GM19239 (cell line): ENCODE measurements at places on chromosomes 11 and 22.

- DNase-seq, result no peak
Observed at GRCh38 chr11:46808799-46809431, 37.2 kb downstream of the CKAP5 start.

GRCh38 chr22:28893810-28894209 is 10.4 kb downstream of the ZNRF3 start:
- no peak for DNase-seq

DNA sequence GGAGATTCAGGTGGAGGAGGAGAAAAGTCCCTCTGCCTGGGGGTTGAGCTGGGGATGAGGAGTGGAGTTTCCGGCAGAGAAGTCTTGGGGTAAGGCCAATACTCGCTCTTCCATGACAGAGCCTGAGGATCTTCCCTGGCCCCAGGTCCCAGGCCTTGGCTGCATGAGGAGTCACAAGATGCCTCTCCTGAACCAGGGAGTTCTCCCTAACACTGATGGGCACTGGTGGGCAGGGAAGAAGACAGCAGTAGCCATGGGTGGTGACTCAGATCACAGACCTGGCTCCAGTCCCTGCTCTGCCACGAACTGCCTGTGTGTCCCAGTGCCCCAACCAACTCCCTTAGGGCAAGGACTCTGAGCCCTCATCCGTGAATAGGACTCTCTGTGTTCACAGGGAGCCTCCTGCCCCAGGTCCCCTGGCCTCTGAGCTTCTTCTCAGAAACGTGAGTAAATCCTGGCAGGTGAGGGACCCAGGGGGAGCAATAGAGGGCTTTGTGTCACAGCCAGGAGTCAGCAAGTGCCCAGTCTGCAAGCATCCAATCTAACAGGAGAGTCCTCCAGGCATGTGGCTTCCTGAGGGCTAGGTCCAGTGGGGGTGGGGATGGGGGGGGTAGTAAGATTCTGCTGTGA is 45.5 kb upstream of the FTH1 start:
- DNase-seq, result no peak

DNA sequence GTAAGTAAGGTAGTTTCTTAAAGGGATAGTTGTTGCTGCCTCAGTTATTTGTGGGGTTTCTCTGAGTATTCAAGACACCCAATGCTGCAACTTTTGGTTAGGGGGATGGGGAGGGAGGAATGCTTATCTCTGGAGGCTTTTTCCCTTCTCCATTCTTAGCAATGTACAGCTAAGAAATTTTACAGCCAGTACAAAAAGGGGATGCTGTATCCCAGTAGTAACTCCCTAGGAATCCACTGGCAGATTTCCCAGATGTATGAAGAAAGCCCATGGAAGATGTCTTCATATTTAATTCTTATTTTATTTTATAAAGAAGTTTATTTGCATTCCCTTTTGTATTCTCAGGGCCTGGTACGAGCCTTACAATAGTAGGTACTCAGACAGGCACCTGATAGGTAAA is 154.8 kb downstream of the ENTHD1 start:
- no peak for DNase-seq

GRCh38 chr11:123212406-123212805 is 17.4 kb upstream of the CLMP start:
- DNase-seq, result no peak

DNA sequence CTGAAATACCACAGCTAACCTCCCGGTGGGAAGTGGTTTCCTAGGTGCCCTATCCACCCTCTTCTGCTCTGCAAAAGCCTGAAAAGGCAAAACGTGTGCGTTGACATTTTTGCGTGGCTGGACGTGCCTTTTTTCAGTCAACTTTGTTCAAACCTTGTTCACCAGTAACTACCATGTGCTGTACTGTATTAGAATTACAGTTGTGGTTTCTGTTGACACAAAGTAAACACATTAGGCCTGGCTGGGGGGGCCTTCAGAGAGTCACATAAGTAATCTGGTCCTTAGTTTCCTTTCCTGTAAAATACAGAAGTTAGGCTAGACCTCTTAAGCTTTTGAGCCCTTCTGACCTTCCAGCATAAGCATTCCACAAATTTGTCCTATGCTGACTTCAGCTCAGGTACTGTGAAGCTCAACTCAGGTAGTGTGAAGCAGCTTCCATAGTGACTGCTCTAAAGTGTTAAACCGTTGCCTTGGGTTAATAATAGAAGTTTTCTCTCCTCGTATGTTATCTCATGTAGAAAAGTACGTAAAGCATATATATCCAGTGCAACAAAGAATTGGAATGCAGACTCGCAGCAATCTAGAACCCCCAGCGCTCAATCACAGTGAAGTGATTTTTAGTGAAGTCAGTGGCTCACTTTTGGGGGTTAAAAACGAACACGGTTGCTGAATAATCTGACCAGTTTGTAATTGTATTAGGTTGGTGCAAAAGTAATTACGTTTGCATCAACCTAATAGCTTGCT is 1.8 kb downstream of the EWSR1 start:
- no peak for DNase-seq

- no peak for DNase-seq
Observed at GRCh38 chr11:27293515-27294417, 69.2 kb downstream of the CCDC34 start.

GRCh38 chr22:38631724-38632123 is 24.5 kb downstream of the FAM227A start:
- DNase-seq, result no peak

DNA sequence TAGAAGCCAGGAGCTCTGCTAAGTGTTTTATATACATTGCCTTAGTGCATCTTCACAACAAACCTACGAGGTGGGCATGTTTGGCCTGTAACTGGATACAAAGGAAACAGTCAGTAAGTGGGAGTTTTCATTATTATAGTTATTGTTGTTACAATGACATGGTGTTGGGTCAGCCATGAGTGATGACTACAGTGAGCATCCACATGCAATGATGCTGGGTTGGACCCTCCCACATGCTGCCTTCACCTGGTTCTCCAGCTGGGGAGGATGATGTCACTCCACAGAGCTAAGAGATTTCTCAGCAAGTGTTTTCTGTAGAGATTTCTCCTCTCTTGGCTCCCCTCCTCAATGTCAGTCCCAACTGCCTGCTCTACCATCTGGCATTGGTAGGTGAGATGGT is 59.3 kb downstream of the EHF start:
- DNase-seq, result no peak

DNA sequence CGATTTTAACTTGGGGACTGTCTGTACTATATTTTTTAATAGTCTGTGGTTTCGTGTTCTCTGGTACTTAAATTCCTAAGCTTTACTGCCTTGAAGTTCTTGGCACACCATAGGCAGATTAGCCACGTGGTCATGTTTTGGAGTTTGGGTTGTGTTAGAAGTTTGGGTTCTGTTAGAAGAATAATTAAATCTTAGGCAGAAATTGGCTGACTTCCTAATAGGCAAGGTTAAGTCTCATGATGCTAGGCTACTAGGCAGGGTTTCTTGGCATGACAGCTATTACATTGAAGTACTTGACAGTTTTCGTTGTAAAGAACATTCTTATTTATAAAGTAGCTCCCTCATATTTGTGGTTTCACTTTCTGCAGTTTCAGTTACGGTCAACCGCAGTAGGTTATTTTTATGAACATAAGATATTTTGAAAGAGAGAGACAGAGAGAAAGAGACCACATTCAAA is 30.0 kb upstream of the MMP7 start:
- DNase-seq, result peak; percentile 16

DNA sequence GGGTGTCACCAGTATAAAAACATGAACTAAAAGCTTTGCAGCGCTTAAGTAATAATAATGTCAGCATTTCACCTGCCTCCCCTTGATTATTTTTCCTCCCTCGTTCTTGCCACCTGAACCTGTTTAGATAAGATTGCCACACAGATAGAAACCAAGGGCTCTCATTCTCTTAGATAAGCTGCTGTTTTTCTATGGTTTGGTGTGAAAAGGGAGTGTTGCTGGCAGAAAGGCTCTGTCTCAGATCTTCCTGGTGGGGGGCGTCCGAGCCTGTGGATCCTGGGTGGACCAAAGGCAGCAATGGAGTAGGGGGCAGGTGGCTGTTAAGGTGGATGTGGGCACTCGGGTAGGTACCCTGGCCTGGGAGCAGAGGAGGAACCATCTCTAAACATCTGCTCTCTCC is 147.5 kb downstream of the ST3GAL4 start:
- DNase-seq, result no peak
